ENCODE measurements at places on chromosomes 5 and 9.

DNA sequence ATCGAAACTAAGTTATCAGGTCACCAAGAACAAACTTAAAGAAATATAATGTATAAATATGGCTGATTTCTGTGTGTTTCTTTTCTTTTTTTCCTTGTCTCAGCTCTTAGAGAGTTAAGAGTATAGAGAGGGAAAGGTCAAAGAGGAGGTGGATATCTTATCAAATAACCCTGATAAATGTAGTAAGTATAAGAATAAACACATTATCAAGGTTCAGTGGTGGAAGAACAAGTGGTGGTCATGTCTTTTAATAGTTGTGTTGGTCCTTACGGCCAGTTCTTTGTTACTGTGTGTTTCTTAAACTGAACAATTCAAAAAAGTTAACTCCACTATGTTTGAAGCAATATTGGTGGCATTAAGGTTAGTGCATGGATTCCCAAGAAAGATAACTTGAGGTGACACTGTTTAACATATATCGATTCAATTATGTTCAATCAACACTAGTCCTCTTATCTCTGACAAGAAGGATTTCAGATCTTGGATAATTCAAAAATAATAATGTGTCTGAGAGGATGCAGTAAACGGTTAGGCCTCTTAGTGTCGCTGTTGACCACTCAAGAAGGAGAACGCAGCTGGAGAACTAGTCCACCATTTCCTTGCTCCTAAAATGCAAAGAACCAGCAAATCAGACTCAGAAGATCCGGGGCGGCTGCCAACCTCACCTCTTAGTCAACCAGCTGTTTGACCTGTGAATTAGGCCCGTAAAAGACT is at the start of gene PCDHGA3:
Gene PCDHGA3 (plus strand): TSS at position 588 of the 711 bp plus-strand sequence. CDS start 205 bp downstream, outside the sequence.
- DNase-seq: no peak

DNA sequence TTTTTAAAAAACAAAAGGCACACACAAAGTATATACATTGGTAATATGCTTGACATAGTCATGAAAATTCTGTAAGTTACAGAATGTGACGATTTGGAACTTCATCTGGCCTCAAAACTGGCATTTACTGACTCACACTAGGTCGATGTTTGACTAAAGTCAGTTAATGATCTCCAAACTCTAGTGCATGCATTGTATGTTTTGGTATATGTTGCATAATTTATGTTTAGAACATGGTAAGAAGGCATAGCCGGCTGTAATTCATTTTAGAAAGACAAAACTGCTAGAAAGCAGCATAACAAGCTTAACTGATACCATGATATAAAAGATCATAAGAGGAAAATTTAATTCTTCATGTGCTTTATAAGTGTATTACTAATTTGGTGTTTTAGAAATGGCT is 58.6 kb upstream of the RICTOR start:
- DNase-seq: no peak

DNA sequence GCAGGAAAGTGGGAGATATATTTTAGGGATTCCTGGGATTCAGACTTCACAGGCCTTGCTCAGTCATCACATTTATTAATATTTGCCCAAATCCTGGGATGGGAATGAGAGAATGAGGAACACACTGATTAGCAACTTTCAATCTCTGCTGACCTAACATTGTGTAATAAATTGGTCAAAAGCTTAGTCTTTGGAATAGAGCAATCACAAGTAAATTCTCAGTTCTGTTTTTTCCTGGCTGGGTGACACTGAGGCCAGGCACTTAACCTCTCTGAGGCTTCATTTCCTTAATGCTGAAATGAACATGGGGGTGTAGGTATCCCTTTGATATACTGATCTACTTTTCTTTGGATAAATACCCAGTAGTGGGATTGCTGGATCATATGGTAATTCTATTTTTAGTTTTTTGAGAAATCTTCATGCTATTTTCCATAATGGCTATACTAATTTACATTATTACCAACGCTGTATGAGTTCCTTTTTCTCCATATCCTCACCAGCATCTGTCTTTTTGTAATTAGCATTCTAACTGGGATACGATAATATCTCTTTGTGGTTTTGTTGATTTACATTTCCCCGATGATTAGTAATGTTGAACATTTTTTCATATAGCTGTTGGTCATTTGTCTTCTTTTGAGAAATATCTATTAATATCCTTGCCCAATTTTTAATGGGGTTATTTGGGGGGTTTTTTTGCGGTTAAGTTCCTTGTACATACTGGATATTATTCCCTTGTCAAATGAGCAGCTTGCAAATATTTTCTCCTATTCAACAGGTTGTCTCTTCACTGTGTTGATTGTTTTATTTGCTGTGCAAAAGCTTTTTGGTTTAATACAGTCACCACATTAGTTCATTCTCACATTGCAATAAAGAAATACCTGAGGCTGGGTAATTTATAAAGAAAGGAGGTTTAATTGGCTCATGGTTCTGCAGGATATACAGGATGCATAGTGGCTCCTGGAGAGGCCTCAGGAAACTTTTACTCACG is 36.8 kb upstream of the NIPBL start:
- DNase-seq: no peak

DNA sequence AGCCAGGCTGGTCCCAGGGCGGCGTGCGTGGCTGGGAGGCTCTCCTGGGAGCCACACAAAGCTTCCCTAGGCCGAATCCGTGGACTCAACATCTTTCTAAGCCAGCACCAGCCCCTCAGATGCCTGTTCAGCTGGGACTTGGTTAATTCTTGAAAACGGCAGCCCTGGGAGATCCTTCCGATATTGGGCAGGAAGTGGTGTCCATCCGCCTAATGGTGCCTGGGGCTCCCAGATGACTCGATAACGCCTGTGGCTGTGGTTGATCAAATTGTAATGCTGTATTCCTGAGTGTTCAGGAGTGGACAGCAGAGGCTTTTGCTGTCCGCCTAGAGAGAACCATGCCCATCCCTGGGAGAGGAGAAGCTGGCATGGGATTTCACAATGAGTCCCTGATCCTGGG is 14.1 kb downstream of the KCNT1 start:
- DNase-seq: no peak

DNA sequence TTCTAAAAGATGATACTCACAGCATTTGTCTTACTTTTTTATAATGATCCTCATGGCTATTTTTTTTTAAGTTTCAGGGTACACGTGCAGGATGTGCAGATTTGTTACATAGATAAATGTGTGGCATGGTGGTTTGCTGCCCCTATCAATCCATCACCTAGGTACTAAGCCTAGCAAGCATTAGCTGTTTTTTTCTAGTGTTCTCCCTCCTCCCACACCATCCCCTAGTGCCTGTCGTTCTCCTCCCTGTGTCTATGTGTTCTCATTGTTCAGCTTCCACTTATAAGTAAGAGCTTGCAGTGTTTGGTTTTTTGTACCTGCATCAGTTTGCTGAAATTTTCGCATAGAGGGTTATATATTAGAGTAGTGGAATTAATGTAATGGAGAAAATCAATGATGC is 189.1 kb upstream of the CDH12 start:
- DNase-seq: no peak

- DNase-seq: no peak
These were observed 50.0 kb downstream of the SERINC5 start for GRCh38 chr5:80205846-80206245.

DNA sequence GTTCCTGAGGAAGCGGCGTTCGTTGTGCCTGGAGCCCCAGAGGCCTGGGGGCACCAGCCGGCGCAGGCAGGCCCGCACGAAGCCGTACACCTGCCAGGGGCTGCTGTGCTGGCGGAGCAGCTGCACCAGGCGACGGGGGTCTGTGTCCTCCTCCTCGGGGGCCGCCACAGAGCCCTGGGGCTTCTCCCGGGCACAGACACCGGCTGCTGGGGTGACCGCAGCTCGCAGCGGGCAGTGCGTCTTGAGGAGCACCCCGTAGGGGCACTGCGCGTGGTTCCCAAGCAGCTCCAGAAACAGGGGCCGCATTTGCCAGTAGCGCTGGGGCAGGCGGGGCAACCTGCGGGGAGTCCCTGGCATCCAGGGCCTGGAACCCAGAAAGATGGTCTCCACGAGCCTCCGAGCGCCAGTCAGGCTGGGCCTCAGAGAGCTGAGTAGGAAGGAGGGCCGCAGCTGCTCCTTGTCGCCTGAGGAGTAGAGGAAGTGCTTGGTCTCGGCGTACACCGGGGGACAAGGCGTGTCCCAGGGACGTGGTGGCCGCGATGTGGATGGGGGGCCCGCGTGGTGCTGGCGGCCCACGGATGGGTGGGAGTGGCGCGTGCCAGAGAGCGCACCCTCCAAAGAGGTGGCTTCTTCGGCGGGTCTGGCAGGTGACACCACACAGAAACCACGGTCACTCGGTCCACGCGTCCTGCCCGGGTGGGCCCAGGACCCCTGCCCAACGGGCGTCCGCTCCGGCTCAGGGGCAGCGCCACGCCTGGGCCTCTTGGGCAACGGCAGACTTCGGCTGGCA is 1.3 kb downstream of the TERT start:
- DNase-seq: no peak

GRCh38 chr5:16313761-16314160 is 134.2 kb upstream of the MARCHF11 start:
- DNase-seq: no peak

GRCh38 chr5:39716532-39717028 is 291.8 kb upstream of the DAB2 start:
- peak; percentile 58 for DNase-seq

DNA sequence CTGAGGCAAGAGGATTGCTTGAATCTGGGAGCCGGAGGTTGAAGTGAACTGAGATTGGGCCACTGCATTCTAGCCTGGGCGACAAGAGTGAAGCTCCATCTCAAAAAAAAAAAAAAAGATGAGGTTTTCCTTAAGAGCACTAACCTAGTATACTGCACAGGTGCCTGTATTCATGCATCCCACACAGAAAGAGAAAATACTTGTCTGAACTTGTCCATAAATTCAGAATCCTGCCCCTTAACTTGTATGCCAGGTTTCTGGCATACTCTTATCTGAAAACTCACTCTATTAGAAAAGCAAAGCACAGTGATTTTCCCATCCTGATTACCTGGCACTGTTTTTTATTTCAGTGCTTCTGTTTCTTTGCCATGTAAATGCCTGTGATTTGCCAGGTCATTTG is 125.3 kb upstream of the CDKN2B start:
- DNase-seq: no peak

DNA sequence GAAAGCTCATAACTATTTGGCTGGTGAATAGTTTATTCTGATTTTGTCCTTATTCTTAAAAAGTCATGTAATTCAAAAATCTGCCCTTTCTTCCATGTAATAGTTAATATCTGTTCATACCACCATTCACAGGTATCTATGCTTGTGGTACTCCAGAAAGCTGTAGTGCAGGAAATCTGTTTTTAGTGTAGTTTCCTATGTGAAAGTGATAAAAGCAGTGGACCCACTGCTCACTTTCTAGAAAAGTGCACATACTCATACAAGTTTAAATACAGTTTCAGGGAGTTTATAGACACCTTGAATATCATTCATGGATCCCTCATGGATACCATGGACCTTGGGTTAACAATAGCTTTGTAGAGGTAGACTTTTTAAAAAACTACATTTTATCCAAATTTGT is 20.2 kb downstream of the PBX3 start:
- DNase-seq: no peak

DNA sequence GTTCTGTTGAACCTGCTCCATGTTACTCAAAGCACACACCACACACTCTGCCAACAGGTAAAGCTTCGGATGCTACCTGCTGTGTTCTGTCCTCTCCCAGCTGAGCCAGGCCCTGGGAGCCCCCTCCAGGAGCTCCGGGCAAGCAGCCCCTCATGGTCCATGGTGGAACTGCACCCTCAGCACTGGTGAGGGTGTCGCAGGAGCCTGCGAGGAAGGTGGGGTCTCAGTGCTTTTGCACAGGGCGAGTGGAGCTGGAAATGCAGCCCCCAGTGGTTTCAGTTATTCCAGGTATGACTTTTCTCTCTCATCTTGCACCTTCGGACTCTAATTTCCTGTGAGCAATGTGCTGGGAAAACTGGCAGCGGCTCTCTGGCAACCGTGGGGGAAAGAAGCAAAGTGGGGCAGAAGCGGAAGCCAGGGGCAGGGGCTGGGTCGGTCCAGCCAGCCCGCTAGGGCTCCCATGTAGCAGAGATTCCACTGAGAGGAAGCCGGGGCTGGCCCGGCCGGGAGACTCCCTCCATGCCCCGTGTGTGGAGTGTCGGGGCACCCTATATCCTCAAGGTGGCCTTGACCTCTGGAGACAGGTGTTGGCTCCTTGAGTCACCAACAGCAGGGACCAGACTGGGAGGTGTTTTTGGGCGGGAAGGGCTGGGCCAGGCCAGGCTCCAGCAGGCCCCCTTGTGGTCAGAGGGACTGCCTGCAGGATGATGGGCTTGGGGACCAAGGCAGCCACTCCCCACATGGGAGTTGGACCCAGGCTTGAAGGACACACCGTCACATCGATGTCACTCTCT is 75.6 kb upstream of the PRSS3 start:
- DNase-seq: no peak

GRCh38 chr9:7707934-7708333 is 91.6 kb downstream of the DMAC1 start:
- DNase-seq: no peak

GRCh38 chr9:2291980-2292704 is 277.0 kb downstream of the SMARCA2 start:
- DNase-seq: peak; percentile 9

GRCh38 chr5:133026664-133027153 is 360 bp upstream of the ZCCHC10 start:
- DNase-seq: no peak

DNA sequence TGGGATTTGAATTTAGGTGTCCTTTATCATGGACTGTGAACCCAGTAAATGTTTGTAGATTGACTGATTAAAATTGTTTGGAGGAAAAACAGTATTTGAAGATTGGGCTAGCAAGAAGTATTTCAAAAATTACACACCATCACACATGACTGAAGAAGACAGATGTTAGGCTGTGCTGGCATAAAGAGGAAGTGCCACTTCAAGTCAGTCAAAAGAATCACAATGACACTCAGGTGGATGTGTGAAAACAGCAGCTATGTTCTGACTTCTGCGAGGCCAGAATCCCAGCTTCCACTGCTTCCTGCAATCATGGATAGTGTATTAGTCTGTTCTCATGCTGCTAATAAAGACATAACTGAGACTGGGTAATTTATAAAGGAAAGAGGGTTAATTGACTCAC is 393.3 kb downstream of the DMRT2 start:
- no peak for DNase-seq

DNA sequence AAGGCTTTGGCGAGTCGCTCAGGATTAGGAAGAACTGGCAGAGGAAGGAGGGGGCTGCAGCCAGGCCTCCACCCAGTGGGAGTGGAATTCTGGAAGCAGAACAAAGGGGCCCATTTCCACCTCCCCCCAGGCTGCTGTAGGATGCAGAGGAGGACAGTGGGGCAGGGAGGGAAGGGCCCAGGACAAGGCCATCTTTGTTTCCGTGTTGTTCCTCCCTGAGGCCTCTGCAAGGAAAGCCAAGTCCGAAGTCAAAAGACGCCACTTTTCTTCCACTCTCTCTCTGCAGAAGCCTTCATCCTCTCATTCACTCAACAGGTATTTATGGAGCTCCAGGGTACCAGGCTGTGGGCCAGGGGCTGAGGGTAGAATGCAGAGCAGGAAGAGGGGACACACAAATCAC is 70.7 kb downstream of the ENTREP1 start:
- no peak for DNase-seq

GRCh38 chr5:117761186-117761585 is 1186.6 kb upstream of the SEMA6A start:
- DNase-seq: no peak

- DNase-seq: peak; percentile 46
These were observed 1.1 kb upstream of the SMC2 start for GRCh38 chr9:104092875-104093600.

Data from RKO (cell line).